ENCODE measurements at places on chromosomes 13 and 19. TPM values are rescaled to one million over a fixed set of nuclear protein-coding genes. Genes with fewer than 3 reads are reported as not detected.

- no peak for DNase-seq
These were observed 97.8 kb downstream of the KLF12 start for GRCh38 chr13:74036373-74036772.

DNA sequence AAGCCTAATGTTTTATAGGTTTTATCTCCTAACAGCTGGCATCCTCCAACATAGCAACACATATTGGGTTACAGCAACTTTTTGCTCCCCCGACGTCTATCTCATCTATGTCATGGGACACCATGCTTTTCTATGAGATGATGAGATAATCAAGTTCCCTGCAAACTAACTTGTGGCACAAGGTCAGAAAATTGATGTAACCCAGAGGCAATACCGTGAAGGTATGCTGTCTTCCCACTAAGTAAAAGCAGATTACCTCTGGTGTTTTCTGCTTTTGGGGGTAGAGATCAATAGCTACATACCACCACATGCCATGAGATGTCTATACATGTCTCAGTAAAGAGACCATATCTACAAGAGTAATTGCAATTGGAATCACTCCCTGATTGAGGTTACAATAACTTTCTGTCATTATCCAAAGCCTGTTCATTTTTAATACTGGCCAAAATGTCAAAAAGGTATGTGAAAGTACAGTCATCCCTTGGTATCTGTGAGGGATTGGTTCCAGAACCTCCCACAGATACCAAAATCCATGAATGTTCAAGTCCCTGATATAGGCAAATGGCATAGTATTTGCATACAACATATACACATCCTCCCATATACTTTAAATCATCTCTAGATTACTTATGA, 131.3 kb downstream of the CYSLTR2 start:
- DNase-seq = no peak

DNA sequence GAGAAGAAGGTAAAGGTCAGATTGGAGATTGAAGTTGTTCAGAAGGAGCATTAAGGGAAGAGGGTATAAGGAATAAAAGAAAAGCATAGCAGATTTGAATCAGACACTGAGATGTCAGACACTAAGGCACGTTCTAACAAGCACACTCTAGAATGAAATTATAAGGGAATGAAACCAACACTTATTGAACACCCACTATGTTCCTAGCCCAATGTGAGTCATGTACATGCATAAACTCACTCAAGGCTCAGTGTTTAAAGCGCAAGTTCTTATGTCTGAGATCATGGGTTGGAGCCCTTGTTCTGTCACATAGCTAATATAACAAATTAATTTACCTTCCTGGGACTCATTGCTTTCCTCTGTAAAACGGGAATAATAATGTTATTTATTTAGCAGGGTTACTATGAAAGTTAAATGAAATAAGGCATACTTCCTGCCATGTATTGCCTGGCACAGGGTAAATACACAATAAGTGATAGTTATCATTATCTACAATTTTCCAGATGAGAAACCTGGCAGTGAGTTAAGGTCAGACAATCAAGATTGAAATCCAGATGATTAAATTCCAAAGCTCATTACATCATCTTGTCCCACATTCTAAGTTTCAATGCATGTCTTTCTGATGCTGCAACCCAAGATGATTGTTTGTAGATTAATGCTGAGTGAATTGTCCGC, 68.3 kb upstream of the DACH1 start:
- no peak for DNase-seq

DNA sequence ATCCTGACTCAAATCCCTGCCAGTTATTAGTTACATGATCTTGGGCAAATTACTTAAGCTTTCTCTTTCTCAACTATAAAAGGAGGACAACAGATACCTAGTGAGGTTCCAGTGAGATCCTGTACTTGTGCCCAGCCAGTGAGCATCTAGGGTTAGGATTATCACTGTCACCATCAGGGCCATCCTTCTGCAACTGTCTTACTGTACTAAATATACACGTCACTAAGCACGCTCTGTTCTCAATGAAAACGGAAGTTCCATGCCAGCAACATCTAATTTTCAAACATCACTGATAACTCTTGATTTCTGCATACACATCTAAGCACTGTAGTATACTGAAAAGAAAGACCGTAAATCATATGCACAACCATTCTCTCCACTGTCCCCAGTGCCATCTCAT, 70.0 kb downstream of the FOXO1 start:
- no peak for DNase-seq

- no peak for DNase-seq
These were observed 56.6 kb downstream of the CELF5 start for GRCh38 chr19:3281026-3281425.

- no peak for DNase-seq
These were observed 5.4 kb upstream of the RASAL3 start for GRCh38 chr19:15469513-15470297.

- DNase-seq = no peak
These were observed 3.3 kb downstream of the TIMM13 start for GRCh38 chr19:2423915-2424685.

GRCh38 chr19:55259540-55260210, 858 bp upstream of the PPP6R1 start:
- no peak for DNase-seq

DNA sequence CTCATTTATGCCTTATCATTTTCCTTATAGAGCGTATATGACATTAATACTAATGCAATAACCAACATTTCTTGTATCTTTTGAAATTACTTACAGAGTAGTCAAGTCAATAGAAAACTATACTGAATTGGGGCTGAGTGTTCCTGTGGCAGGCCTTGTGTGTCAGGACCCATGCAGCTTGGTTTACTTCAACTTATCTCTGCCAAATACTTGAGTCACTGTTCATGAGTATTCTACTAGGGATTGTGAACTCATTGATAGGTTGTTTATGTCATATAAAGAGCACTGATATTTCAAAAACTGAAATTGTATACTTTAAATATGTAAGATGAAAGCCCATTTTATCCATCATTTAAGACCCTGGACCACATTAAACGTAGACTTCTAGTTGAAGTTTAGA, 688.6 kb upstream of the SLITRK1 start:
- no peak for DNase-seq

Gene SULT2A1
- total RNA-seq = not detected

DNA sequence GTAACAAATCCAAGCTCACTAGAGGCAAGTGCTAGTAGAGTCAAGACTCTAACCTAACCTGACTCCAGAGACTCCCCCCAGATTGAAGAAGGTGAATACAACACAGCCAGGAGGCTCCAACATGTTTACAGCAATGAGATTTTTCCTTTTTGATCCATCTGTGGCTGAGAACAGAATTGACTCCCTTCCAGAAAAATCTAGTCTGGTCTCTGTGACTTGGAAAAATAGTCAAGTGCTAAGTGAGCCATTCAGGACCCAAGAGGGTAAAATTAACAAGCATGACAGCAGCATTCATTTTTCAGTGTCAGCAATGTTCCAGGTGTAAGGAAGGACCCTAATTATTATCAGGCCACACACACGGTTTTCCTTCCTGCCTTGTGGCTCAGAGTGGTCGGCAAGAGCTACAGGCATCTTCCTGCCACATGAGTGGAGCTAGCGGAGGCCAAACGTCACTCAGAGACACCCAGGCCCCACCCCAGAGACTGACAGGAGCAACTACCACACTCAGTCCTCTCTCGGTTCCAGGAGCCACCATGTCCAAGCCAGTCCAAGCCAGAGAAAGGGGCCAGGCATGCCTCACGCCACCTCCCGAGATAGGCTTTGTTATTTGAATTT, 395.1 kb downstream of the FOXO1 start:
- no peak for DNase-seq

Gene NCR1
- not detected for total RNA-seq

GRCh38 chr13:91154558-91155353, 192.7 kb upstream of the MIR17HG start:
- no peak for DNase-seq

- DNase-seq = no peak
These were observed 80.0 kb upstream of the GPR183 start for GRCh38 chr13:99386911-99387788.

DNA sequence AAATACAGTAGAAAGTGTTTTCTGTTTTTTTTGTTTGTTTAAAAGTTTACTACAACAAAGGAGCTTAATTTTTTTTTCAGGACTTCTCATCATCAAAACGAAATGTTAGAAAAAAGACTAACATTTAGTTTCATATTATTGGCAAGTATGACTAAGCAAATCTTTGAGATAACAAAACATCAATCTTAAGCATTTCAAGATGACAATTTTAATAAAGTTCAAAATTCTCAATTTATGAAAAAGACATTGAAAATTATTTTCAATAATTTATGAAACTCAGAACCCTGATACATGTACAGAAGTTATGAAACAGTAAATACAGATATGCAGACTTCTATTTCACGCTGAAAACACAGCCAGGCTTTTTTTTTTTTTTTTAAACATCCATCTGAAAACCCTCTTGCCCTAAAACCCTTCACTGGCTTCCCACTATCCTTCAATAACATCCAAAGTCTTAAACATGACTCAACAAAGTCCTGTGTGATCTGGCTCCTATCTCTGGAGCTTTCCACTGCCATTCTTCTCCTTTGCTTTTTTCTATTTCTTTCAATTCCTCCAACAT, 3.9 kb downstream of the RBM26 start:
- no peak for DNase-seq

DNA sequence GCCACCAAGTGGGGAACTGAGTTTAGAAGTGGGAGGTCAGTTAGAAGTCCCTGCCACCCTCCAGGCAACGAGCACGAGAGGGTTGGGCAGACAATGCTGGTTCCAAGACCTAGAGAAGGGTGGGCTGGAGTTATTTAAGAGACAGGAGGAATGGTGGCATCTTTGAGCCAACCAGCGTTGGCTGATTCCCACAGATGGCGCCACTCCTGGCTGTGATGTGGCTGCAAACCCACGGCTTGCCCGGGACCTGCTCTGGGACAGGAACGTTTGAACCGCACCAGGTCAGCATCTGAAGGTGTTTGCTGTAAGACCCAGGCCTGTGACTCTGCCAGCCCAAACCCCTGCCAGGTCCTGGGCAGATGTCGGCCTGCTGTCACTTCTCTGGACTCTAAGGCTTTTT, 42.8 kb downstream of the BICRA start:
- DNase-seq = no peak

Gene BEST2
- total RNA-seq = 1.3 TPM

DNA sequence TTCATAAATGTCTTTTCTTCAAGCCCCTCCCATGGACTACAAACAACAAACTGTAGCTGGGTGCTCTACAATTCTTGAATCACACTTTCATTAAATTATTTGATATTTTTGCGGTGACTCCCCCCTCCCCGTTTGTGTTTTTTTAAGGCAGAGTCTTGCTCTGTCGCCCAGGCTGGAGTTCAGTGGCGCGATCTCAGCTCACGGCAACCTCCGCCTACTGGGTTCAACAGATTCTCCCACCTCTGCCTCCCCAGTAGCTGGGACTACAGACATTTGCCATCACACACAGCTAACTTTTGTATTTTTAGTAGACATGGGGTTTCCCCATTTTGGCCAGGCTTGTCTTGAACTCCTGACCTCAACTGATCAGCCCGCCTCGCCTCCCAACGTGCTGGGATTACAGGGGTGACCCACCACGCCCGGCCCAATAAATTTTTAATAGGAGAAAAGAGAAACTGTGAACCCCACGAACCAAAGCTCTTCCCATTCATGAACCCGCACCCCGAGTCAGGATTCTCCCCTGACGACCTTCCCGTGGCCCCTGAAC, 703 bp downstream of the ZNF506 start:
- no peak for DNase-seq

- no peak for DNase-seq
These were observed 399.6 kb downstream of the DCT start for GRCh38 chr13:94079876-94080275.

Gene KLK6
- 58.1 TPM for total RNA-seq

Gene MUC16
- total RNA-seq = under 0.01 TPM

DNA sequence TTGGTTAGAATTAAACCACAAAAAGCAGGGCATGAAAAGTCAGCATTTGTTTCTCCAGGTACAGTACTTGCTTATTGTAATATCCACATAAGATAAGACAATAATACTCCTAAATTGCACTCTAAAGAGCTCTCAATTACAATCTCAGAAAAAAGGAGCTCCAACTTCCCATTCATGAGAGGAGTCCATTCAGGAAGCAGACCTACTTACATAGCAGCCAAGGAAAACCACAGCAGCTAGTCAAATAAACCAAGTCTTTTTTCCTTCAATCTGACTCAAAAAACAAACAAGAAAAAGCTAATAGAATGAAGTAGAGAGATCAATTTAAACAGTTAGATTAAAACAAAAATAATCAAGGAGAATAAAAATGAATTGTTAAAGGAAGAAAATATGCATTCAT, 885.2 kb upstream of the SLITRK6 start:
- DNase-seq = no peak

GRCh38 chr19:3575260-3575741, 2.6 kb downstream of the HMG20B start:
- no peak for DNase-seq

- DNase-seq = no peak
These were observed 367.3 kb downstream of the DCT start for GRCh38 chr13:94112227-94112626.

DNA sequence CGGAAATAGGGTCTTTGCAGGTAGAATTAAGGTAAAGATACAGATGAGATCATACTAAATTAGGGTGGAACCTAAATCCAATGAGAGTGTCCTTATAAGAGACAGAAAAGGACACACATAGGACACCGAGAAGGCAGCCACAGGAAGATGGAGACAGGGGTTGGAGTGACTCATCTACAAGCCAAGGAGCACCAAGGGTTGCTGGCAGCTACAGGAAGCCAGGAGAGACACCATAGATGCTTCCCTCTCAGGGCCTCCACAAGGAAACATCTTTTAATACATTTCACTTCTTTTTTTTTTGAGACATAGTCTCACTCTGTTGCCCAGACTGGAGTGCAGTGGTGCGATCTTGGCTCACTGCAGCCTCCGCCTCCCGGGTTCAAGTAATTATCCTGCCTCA, 10.1 kb downstream of the TMEM143 start:
- DNase-seq = no peak

Gene SIGLEC11
- 0.38 TPM for total RNA-seq

DNA sequence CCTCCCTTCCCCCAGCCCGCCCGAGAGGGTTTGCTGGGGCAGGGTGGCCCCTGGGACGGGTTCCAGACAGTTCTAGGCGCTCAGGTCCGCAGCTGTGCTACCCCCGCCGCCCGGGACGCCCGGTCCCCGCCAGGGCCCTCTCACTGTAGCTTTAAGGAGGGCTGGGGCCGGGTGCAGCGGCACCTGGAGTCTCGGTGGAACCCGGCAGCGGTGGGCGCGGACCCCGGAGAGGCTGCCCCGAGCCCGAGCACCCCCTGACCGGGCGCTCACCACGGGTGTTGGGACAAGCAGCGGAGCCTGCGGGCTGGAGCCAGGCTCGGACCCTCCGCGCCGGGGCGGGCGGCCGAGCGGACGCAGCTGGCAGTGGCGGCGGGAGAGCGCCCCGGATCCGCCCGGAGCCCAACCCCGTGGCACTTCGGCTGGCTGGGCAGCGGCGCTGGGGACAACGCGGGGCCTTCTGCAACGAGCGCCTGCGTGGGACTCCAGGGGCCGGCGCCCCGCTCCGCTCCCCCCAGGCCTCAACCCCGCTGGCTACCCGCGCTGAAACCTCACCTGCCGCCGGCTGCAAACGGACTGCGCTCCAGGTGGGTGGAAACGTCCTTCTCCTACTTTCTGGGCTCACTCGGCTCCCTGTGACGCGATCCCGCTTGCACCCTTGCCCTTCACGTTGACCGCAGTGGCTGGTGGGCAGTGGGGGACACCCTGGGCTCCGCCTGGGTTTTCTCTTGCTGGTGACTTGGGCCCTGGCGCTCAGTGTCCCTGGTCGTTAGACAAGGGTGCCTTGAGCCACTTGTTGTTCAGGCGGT, 81.1 kb downstream of the ZNF429 start:
- DNase-seq = no peak
